ENCODE measurements at places on chromosomes 4 and X.

- DNase-seq: no peak
Measured at GRCh38 chrX:48829016-48829735, 2.9 kb downstream of the ERAS start.

- peak; percentile 59 for DNase-seq
Measured at GRCh38 chrX:136200466-136200865, 50.7 kb downstream of the MAP7D3 start.

GRCh38 chrX:41304178-41304577 lies 29.8 kb upstream of the DDX3X start:
- DNase-seq: no peak

GRCh38 chr4:127669691-127670090 lies 36.9 kb downstream of the INTU start:
- DNase-seq: peak; percentile 60

DNA sequence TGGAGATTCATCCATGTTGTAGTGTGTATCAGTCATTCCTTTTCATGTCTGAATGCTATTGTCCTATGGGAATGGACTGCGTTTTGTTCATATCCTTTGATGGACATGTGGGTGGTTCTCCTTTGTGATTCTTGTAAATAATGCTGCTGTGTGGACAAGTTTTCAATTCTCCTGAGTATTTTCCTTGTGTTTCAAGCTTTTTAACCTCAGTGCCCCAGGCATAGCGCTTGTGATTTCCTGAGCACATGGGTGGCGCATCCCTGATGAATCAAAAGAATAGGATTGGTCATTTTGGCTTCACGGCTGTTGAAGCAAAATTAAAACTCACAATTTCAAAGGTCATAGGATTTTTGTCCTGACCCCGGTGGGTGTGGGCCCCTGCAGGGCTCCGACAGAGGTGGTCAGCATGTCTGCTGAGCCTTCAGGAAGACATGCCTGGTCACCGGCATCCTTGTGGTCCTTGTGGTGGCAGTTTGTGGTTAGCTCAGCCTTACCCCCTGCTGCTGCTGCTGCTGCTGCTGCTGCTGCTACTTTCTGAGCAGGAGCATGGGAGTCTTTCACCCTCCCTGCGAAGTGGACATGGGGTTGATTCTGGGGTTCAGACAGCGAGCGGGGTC lies 30.0 kb downstream of the SHROOM2 start:
- DNase-seq: no peak

DNA sequence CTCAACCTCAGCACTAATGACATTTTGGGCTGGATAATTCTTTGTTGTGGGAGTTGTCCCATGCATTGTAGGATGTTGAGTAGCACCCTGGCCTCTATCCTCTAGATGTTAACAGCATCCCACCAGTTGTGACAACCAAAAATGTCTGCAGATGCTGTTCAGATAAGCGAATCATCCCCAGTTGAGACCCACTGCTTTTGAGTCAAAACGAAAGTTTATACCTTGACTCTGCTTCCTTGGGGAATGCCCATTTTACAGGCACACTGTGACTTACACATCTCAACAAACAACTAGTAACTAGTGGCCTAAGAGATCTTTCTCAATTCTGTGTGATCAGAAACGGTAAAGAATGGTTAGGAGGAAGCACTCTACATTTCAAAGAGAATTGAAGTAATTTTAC lies 37.0 kb downstream of the SEPSECS start:
- no peak for DNase-seq

DNA sequence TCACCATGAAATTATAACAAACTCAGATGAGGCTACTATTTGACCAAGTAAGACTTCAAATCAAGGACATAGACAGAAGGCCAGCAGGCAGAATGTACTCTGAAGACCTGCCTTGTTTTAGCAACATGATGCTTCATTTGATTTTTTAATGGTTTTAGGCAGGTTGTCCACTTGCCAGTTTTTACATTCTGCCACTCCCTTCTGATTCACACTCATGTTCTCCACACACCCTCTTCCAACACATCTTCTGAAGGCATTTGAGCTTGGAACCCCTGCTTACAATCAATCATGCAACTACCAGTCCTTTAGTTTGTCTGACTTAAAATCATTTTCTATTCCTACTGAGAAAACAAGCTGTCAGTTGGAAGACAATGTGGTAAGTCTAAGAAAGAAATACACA lies 114.9 kb upstream of the SMIM31 start:
- DNase-seq: peak; percentile 20
